RPMI7951 (cell line): ENCODE measurements at places on chromosomes 3 and 15. TPM values are rescaled to one million over a fixed set of nuclear protein-coding genes. Genes with fewer than 3 reads are reported as not detected.

GRCh38 chr3:4670352-4670751, 177.2 kb downstream of the ITPR1 start:
- DNase-seq: peak; percentile 35

- DNase-seq: no peak
Measured at GRCh38 chr15:76346669-76347481, 10.3 kb downstream of the ISL2 start.

DNA sequence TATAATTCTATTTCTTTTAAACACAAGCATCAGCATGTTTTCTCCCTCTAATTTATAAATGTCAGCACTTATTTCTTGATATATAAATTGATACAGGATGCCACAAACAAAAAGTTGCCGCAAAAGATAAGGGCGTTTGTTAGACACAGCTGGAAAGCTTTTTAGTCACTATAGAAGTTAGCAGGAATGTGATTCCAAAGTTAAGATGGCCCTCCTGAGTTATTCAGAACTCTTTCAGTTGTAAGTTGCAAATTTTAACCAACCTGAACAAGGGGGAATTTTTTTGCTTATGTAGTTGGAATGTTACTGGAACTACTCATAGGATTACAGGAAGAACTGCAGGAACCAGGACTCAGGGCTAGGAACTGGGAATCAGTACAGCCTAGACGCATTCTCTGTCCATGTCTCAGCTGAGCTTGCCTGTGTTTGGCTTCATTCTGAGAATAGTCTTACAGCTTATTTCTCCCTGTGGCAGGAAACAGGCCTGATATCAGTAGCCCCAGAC, 166.3 kb downstream of the VGLL4 start:
- DNase-seq: peak; percentile 59

SLC4A7 gene
- total RNA-seq: 29.6 and 32.1 TPM in 2 replicates

DNA sequence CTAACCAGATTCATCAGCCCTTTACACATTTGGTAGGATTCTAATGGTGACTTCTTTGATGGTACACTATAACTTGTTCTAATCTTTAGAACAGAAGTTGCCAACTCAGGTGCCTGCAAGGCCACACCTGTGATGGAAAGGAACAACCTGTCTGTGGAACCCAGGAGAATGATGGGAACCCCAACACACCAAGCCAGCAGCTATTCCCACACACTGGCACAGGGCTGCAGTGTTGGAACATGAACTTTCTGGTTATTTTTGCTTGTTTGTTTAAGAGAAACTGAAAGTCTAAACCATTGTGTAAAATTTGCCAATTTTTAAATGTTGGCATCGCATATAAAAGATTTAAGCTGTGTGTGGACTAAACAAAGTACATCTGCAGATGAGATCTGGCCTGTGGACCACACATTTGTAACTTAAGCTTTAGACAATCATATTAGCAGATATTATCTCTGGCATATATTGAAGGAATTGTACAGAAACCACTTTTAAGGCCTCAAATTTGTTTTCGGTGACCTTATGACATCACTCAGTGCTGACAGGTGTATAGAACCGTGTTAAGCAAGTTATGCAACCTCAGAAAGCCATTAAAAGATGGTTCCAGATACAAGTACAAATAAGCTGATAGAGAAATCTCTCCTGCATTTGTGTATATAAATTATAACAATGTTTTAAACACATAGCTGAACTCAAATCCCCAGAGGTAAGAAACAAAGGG, 242.9 kb downstream of the SLC9A9 start:
- DNase-seq: no peak

- no peak for DNase-seq
Measured at GRCh38 chr3:128492671-128493569, at the start of gene GATA2. TSS of gene GATA2 (minus strand) at chr3:128493201. CDS start at chr3:128487031, 6,170 bp downstream.

DNA sequence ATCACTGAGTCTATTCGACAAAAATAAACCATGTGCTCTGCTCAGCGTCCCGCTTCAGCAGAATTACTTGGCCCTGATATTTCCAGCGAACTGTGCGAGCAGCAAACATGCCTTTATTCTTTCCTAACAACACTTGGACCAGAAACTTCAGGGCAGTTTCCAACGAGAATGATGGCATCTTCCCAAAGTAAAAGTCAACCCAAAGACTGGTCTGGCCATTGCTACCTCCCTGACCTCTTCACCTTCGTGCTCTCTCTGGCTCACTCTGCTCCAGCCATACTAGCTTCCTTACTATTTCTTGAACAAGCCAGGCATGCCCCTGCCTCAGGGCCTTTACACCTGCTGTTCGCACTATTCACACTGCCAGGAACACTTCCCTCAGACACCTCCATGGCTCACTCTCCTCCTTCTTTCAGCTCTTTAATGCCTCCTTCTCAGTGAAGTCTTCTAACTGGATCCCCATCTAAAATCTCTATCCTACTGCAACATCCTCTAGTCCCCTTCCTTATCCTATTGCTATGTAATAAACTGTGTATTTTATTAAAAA, 6.3 kb downstream of the HOMER2 start:
- DNase-seq: no peak

GRCh38 chr3:100123112-100123511, 8.8 kb upstream of the FILIP1L start:
- no peak for DNase-seq

UMPS gene
- total RNA-seq: 28.3 and 35.9 TPM in 2 replicates

GRCh38 chr3:62622553-62623174, 249.3 kb upstream of the FEZF2 start:
- DNase-seq: peak; percentile 73

DNA sequence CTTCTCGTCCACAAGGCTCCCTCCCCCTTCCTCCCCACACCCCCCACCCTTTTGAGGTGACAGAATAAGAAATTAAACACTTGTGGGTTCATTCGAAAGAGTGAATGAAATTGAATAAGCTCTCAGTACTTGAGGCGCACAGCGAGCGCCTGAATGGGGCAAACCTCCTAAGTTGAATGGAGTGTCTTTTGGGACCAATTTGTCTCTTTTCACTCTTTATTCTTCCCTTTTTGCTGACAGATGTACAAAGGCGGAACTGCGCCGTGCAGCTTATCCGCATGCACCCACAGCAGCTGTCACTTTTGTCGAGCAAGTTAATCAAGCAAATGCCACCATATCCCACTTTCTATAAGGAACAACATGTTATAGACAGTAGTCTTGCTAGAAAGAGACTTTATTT, 47.9 kb upstream of the FEZF2 start:
- no peak for DNase-seq

GRCh38 chr15:91854639-91854990, 1.1 kb downstream of the SLCO3A1 start:
- DNase-seq: no peak

DNA sequence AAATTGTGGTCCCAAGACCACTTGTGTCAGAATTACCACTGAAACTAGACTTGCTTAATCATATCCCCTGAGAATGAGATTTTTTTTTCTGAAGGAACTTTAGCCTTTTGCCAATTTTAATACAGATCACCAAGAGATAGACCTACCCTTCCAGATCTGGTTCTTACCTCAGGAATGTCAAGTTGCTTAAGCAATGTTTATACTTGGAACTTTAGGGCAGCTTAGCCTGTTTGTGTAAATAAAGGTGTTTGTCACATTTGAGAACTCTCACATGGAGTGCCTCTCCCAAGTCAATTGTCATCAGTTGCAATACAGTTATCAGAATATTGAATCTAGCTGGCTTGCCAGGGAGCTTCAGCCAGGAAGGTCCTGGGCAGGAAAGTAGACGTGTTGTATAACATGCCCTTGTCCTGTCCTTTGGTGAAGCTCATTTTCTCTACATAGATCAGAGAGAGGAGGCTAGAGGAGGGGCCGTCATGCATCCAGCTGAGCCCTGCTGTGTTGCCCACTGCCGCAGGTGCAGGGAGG, 3.9 kb downstream of the GPD1L start:
- no peak for DNase-seq

DNA sequence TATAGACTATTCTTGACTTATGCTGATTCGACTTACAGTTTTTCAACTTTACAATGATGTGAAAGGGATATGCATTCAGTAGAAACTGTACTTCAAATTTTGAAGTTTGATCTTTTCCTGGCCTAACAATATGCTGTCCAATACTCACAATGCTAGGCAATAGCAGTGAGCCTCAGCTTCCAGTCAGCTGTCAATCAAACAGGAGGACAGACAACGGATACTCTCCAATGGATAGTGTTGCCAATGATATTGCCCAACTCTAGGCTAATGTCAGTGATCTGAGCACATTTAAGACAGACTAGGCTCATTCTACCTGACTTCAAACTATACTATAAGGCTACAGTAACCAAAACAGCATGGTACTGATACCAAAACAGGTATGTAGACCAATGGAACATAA, 55.0 kb upstream of the ZNF280D start:
- no peak for DNase-seq

DNA sequence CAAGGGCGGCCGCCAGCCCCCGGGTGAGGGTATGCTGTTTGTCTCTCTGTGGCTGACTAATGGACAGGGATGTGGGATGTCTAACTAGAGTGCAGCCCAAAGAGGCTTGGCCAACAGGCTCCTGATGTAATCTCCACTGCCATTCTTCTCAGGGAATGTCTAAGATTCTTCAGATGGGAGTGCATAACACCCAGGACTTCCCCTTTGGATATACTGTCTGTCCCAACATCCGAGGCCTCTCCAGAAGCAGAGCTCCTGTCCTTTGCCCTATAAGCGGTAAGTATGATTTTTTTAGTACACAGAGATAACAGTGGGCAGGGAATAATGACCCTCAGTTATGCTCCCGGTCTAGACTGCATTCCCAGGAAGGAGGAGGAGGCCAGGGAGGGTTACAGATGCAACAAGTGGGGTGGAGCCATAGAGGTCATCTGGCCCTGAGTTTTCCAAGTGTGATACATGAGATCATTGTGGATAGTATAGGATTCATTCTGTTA, 62.5 kb upstream of the SLCO2A1 start:
- no peak for DNase-seq

DNA sequence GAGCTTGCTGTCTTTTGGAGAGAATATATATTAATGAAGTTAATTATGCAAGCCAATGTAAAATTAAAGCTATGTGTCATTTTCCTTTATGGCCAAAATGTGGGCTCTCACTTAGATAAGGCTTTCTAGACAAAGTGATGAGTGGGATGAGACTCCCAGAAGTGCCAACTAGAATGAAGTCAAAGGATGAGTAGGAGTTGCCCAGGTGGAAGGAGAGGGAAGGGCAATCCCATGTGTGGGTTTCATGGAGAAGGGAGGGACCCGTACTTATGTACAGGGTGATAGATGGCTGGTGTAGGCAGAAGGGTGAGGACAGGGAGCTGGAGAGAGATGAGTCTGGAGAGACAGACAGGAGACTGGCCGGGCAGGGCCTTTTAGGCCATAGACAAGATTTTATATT, 239.2 kb downstream of the THRB start:
- no peak for DNase-seq

VGLL3 gene
- 10.4 and 19.8 TPM in 2 replicates for total RNA-seq
